ENCODE measurements at places on chromosomes 6 and 20. TPM values are rescaled to one million over a fixed set of nuclear protein-coding genes. Genes with fewer than 3 reads are reported as not detected.
A peak's percentile ranks its signal among the peaks of the same experiment; 100 is the strongest.

- H3K27ac ChIP-seq, result no peak overlapping the region
- no peaks in the 10 kb centered on the region for H3K27me3 ChIP-seq
- H3K4me3 ChIP-seq, result no peak overlapping the region
- H3K4me1 ChIP-seq, result no peaks in the 10 kb centered on the region
- no peaks in the 10 kb centered on the region for H3K36me3 ChIP-seq
These were observed 177.6 kb downstream of the PLCB1 start for GRCh38 chr20:8309634-8310033.

CTAGE9 gene
- total RNA-seq, result not detected

TBX18 gene
- total RNA-seq, result 0.49 TPM

- peak overlapping the region; percentile 2 for H3K4me3 ChIP-seq
- DNase-seq, result no peak
- peak overlapping the region; percentile 3 for H3K27ac ChIP-seq
- no peaks in the 10 kb centered on the region for H3K27me3 ChIP-seq
- H3K4me1 ChIP-seq, result no peaks in the 10 kb centered on the region
These were observed 26.7 kb downstream of the DIDO1 start for GRCh38 chr20:62899633-62900051.

DNA sequence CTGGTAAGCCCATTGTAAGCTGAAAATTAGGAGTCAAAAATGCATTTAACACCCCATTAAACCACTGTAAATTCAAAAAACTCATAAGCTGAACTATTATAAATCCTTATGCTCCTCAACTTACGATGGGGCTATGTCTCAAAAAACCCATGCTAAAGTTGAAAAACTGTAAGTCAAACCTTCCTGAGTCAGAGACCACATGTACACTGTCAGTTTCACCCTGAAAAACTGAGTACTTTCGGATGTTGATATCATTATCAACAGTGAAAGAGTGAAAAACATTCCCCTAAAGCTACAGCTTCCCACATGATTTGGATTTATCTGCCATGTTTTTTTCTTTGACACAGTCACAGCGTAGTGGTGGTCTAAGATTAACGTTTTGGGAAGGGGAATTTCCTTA lies 14.2 kb downstream of the RAB23 start:
- no peaks in the 10 kb centered on the region for H3K36me3 ChIP-seq
- peak overlapping the region; percentile 33 for H3K27ac ChIP-seq
- H3K27me3 ChIP-seq, result no peaks in the 10 kb centered on the region
- H3K4me3 ChIP-seq, result no peak overlapping the region

DNA sequence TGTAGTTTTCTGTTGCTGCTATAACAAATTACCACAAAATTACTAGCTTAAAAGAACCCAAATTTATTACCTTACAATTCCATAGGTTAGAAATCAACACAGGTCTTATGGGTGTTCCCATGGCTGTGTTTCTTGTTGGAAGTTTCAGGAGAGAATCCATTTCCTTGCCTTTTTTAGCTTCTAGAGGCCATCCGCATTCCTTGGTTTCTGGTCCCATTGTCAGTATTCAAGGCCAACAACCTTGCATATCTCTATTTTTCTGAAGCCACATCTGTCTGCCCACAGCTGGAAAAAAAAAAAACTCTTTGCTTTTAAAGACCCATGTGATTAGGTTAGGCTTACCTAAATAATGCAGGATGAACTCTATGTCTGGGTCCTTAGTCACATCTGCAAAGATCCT lies 129.7 kb upstream of the SAMD5 start:
- no peaks in the 10 kb centered on the region for H3K27me3 ChIP-seq
- H3K27ac ChIP-seq, result no peak overlapping the region
- no peak for DNase-seq
- H3K4me1 ChIP-seq, result no peaks in the 10 kb centered on the region
- H3K36me3 ChIP-seq, result peaks cover 8% of the 10 kb centered on the region

GRCh38 chr6:147728903-147729302 lies 220.4 kb downstream of the SAMD5 start:
- H3K27me3 ChIP-seq, result no peaks in the 10 kb centered on the region
- no peak overlapping the region for H3K27ac ChIP-seq
- no peaks in the 10 kb centered on the region for H3K4me1 ChIP-seq
- H3K4me3 ChIP-seq, result no peak overlapping the region
- H3K36me3 ChIP-seq, result no peaks in the 10 kb centered on the region

DEFB132 gene
- not detected for total RNA-seq
